Stimulated activated CD8-positive, alpha-beta memory T cell treated with anti-CD3 and anti-CD28 coated beads, Interleukin-4, amount 100 ng/mL, for 1 hour (primary cell): ENCODE measurements at places on chromosomes 5 and 9.

DNA sequence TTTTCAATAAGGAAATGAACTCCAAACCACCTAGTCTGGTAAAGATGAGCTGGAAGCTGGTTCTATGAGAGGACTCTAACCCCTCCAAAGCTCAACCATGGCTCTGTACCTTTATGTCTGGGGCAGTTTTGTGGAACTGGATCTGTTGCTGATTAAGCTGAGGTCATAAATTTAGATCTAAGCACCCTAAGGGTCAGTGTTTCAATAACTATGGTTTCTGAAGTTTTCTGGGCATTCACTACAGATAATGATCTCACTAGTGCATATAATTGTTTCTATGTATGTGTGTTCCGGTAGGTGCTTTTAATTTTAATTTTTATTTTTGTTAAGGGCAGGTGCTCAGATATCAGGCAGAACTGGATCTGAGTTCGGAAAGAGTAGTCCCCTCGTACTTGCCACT, 258.7 kb upstream of the PANK3 start:
- DNase-seq = no peak

- DNase-seq = no peak
Observed at GRCh38 chr9:81851340-81851739, 76.9 kb upstream of the SPATA31D4 start.

DNA sequence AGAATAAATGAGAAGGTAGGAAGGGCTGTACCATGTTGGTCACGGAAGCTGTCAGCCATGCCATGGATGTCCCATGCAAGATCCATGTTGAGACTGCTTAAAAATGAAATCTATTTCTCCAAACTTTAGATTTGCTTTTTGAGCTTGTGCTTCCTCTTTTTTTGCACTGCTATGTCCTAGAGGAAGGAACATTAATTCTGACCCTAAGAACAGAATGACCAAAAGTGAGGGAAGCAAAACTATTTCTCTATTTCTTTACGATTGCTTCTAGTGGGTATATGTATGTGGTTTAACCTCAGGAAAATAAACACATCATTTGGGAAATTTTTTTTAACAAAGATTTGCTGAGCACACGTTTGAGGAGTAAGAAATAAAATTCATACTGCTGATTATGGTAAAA, 84.6 kb downstream of the USP20 start:
- no peak for DNase-seq

DNA sequence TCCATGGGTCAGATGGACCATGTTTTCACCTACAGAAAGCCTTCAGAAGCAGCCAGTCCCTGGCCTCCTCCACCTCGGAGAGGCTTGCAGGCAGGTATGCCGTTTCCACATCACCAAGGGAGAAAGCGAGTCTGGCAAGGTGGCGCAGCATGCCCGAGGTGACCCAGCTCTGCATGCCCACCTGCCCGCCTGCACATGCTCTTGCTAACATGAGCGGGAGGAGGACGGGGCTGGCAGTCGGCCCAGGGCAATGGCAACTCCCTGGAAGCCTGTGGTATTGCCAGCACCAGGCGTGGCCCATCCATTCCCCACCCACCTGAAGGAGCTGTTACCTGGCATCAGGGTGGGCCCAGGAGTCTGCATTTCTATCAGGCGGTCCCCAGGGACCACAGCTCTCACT, 3.3 kb upstream of the NINJ1 start:
- no peak for DNase-seq

DNA sequence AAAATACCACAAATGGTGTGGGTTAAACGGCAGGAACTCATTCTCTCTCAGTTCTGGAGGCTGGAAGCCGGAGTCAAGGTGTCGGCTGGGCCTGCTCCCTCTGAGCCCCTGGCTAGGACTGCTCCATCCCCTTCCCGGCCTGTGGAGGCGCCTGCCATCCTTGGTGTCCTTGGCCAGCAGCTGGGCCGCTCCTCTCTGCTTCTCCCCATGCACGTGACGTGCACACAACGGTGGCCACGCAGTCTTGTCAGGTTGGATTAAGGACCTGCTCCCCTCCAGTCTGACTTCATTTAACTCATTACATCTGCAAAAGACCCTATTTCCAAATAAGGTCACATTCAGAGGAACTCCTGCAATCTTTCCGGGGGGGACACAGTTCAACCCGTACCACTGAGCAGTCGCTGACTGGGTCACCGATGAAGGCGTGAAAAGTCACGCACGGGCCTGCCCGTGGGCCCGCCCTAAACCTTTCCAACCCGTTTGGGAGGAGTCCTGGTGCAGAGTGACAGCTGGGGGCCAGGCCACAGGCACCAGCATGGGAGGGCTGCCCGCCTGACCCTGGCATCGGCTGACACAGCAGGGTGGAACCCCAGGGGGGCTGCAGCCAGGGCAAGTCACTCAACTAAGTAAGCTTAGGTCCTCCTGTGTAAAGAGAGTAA, 135.2 kb downstream of the COL23A1 start:
- no peak for DNase-seq

GRCh38 chr5:173420108-173420507, 91.9 kb upstream of the STC2 start:
- no peak for DNase-seq

GRCh38 chr9:129865668-129866320, 30.5 kb downstream of the USP20 start:
- no peak for DNase-seq

DNA sequence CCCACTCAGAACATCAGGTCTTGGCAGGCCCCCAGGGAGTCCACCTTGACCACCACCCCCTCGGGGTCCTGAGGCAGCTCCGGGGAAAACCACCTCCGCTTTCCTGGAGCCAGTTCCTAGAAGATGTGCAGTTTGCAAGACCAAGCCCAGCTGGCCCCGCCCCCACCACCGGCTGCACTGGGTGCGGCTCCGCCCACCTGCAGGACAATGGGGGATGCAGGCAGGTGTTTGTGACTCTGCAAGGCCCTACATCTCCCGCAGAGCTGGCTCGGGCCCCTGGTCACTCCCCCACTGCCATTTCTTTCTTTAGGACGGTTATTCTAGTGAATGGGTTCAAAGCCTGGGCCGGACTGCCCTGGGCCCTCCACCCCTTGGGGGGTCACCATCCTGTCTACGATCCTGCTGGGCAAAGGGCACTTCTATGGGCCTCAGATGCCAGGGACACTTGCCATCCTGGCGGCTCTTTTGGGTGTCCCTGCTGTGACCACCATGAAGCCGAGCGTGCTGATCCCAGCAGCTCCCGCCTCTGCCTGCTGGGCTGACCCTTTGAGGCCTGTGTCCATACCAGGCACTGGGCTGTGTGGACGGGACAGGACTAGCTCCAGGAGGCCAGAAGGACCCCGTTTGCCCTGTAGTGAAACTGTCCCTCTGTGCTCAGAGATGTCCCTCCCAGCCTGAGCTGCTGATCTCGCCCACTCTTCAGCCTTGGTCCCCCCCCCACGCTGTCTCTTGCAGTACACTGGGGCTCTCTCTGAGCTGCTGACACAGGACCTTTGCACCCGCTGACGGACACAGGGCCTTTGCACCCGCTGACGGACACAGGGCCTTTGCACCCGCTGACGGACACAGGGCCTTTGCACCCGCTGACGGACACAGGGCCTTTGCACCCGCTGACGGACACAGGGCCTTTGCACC, 5.9 kb upstream of the NACC2 start:
- DNase-seq = no peak

DNA sequence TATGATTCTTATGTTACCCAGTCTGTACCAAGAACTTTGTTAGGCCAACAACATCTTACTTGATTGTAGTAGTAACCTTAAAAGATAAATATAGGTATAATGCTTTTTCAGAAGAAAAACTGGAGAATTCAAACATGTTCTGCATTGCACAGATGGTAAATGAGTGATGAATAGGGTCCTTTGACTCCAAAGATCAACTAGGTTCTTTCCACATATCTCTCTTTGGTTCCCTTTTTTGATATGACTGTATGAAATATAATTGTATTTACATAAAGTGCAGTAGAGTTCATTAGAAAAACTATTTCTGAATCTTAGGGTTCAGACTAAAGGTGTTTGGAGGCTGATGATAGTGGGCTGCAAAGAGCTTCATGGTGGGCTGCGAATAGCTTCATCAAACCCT, 150.5 kb upstream of the CDKN2B start:
- no peak for DNase-seq

DNA sequence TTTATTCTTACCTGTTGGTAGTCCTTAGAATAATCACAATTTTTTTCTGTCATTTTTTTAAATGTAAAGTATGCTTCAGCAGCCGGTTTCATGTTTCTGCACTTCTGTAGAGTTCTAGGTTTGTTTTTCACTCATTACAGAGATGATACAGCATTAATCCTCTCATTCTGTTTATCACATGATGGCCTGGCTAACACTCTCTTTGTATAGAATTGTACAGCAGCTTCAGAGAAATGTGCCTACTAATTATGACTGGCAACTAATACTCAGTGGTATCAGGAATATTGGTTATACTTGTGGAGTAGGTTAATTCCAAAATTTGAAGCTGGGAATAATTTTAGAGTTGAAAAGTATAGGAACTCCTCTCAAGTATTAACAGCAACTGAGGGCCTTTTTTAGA, 192.9 kb upstream of the OTULINL start:
- DNase-seq = no peak

GRCh38 chr5:75361310-75361709, 24.3 kb downstream of the HMGCR start:
- no peak for DNase-seq

GRCh38 chr5:73282923-73283322, 109.9 kb downstream of the TMEM174 start:
- no peak for DNase-seq

- no peak for DNase-seq
Observed at GRCh38 chr9:21836437-21837161, 34.2 kb downstream of the MTAP start.

GRCh38 chr5:156366521-156366920, 39.6 kb downstream of the SGCD start:
- DNase-seq = no peak

GRCh38 chr5:98563885-98564653, 209.4 kb upstream of the RGMB start:
- no peak for DNase-seq

DNA sequence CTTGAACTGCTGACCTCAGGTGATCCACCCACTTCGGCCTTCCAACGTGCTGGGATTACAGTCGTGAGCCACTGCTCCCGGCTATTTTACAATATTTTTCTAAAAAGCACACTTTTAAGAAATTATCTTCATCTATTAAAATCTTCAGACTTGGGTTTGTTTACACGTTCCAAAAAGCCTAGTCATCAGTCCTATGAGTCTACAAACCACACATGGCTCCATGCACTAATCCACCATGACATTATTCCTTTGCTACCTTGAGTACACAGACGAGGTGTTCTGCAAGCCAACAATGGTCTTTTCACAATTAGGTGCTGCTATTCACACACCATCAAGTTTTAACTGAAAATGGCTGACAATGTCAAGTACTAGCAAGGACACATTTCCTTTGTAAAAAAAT, 41.0 kb downstream of the TRPM6 start:
- no peak for DNase-seq

GRCh38 chr9:23850690-23851629, 24.9 kb upstream of the ELAVL2 start:
- DNase-seq = no peak

DNA sequence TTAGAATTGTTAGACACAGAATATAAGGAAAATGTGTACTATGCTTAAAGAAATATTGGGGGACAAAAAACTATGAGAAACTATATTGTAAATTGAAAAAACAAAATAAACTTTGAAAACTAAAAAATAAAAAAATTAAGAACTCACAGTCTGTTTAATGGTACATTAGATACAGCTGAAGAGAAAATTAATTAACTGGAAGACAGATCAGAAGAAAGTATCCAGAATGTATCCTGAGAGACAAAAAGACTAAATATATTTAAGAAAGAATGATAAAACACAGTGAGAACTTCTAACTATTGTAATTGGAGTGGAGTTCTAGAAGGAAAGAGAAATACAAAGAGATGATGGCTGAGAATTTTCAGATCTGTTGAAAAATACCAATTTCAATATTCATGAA, 57.6 kb upstream of the SH3PXD2B start:
- DNase-seq = no peak

DNA sequence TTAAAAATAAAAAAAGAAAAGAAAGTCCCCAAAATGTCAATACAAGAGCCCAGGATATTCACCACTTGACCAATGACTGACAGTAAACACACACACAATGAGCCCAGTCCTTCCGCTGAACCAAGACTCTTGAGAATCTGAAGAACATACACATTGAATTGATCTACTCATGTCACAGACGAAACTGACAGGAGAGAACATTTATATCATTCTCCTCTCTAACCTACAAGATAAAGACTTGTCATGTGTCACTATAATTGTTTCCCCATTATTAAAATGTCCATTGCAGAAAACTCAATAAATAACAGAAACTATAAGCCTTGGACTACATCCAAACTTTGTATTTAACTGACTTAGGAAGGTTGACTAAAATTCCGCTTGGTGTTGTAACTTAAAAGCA, 296.7 kb downstream of the EPB41L4A start:
- DNase-seq = no peak

- no peak for DNase-seq
Observed at GRCh38 chr9:118331622-118332045, 627.4 kb downstream of the TLR4 start.

GRCh38 chr5:32645246-32645645, 59.9 kb downstream of the SUB1 start:
- DNase-seq = no peak

DNA sequence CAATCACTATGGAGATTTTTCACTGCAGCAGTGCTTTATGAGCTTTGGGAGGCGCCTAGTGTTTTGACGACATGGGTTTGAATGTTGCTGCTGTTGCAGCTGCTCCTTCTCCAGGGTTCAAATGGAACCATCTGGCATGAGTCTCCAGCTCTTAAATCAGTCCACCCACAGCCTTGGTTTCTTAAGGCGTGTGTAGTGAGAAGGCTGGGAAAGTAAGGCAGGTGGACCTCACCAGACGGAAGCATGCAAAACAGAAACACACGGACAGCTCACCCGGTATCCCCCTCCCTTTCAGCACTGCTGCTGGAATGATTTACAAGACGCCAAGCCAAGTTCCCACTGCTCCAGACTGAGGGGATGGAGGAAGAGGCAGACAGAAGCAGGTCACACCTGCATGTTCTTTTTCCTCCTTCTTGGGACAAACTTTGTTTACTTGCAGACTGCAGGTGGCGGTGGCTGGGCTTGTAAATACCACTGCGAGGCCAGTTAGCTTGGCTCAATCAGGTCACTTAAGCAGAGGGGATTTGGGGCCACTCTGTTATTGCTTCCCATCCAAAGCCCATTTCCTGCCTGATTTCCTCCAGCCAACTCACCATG, 47.4 kb downstream of the ADAM19 start:
- DNase-seq = no peak

DNA sequence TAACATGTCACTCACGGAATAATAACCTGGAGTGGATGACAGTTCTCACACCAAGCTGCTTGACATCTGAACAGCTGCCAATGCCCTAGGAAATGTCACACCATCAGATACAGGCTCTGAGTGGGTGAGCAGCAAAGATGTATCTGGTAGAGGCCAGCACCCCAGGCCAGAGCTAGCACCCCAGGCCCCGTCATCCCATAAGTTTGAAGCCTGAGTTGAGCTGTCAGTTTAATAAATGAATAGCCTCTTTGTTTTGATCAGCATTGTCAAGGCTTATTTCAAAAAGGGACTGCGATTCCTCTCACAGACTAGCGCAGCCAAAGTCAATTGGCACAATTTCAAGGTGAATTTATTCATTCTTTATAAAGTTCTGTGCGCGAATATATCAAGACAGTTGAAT, 1327.1 kb downstream of the MAT2B start:
- DNase-seq = no peak
